Cerebellar nuclear complex (tissue), 1 donor: ENCODE measurements at places on chromosomes 1 and 21.
A peak's percentile ranks its signal among the peaks of the same experiment; 100 is the strongest.

DNA sequence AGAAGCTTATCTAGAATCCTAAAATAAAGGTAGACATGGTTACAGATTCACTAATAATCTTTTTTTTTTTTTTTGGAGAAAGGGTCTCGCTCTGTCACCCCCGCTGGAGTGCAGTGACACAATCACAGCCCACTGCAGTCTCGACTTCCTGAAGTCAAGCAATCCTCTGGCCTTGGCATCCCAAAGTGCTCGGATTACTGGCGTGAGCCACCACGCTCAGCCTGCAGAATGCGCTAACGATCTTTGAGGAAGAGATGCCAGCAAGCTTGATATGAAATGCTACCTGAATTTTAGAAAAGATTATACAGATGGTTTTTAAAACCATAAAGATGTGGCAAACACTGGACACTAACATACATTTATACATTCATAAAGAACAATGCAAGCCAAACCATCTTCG lies 4.1 kb upstream of the GNPAT start:
- no peak for DNase-seq

- DNase-seq = no peak
Measured at GRCh38 chr1:231241750-231242149, 738 bp downstream of the GNPAT start.

DNA sequence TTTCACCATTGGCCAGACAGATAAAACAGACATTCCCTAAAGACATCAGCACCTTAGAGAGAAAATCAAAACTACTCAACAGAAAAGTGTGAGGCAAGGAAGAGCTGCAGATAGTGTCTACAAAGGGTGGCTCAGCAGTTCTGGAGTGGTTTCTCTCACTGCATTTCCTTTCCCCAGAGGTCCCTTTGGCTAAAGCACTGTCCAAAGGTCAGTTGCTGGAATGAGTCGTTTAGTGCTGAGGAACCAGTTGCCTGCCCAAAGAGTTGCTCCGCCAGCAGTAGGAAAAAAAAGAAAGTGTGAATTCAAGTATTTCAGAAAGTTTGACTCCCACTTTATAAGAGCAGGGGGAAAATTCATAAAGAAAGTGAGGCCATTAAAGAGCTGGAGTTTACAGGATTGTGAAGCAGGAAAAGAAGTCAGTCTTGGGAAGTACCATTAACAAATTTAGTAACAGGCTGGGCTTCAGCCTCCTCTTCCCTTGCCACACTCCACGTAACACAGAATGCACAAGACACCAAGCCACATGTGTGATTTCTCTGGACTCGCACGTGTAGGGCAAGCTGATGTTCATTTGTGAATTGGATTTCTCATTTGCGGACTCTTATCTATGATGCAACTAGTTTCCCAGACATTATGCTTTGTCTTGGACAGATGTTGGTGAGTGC lies 122.2 kb downstream of the RUNX1 start:
- DNase-seq = no peak

GRCh38 chr1:208731981-208732821 lies 488.0 kb upstream of the PLXNA2 start:
- no peak for DNase-seq

GRCh38 chr1:245153081-245153551 lies 1.7 kb upstream of the KIF26B start:
- peak; percentile 75 for DNase-seq

- no peak for DNase-seq
Measured at GRCh38 chr1:154441241-154441888, 36.2 kb downstream of the IL6R start.

GRCh38 chr1:203860396-203861025 lies 888 bp upstream of the SNRPE start:
- DNase-seq = no peak

GRCh38 chr1:5651964-5652821 lies 340.0 kb downstream of the NPHP4 start:
- DNase-seq = no peak

- DNase-seq = no peak
Measured at GRCh38 chr1:89257041-89257440, 15.6 kb downstream of the GBP5 start.

DNA sequence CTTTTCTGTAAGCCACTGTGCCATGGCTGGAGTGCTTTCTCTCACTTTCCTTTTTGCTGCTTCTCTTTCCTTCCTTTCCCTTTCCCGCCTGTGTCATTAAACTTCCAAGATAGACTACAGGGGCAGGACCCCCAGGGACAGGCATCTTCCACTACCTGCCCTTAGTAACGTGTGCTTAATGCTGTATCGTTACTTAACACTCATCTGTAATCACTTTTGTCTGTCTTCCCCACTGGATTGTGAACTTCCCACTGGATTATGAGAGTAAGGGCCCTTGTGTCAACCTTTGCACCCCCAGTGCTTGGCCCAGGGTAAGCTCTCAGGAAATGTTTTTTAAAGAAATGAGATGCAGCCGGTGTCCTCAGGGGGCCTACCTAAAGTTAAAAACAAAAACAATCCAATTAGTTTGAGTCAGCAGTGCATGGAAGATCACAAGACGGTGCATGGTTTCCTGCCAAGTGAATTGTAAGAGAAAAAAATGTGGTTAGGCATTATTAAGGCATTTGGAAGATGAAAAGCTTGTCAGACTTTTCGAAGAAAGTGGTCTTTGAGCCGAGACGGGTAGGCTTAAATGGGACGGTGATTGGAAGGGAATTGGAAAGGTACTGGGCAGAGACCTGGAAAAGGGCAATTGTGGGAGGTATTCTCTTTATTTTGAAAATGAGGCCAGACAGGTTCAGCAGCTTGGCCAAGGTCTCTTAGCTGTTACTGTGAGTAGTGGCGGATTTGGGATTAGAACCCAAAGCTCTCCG lies 958 bp downstream of the LYPLAL1 start:
- DNase-seq = no peak

- DNase-seq = no peak
Measured at GRCh38 chr1:64917907-64918306, 48.4 kb downstream of the JAK1 start.

DNA sequence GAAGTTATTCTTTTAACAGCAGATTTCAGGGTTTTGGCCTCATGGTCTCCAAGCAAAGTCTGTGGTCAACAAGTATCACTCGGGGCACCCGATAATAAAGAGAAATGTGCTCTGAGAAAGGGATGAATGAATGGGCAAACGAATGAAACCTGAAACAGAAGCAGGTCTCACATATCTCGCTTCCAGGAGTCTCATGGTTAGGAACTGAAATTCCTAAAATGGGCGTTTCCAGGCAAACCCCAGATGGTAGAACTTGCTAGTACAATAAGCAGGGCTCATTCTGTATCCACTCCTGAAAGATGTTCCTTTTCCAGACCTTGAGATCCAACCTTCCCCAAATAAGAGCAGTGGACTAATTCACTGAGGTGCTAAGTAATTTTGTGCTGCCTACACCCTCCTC lies 87.2 kb downstream of the LAMC2 start:
- DNase-seq = no peak

DNA sequence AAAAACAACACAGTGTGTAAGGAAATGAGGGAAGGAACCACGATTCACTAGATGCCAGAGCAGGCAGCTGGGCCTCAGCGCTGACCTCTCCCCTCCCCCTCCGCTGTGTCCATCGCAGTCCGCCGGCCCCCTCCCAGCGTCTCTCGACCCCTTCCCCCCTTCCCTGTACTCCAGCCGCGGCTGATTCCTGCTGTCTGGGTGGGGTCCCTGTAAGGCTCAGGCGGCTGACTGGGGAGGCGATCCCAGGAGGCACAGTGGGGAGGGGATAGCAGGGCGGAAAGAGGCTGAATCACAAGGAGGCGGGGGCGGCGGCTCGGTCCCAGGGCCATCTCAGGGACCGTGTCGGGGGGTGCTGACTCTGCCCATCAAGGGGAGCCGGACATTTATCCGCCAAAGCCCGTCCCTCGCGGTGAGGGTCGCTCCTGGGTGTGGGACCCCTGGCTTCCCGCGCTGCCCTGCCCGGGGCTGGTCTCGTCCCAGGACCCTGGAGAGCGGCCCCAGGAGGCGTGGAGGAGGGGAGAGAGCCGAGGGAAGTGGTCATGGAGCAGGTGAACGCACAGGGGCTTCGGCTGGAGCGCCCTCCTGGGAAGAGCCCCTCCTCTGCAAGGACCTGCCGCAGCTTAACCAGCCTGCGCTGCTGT lies 241.9 kb downstream of the PTPRU start:
- DNase-seq = no peak

GRCh38 chr1:54350360-54350759 lies 55.8 kb downstream of the SSBP3 start:
- no peak for DNase-seq

GRCh38 chr1:19619697-19620384 lies 24.3 kb upstream of the NBL1 start:
- no peak for DNase-seq

DNA sequence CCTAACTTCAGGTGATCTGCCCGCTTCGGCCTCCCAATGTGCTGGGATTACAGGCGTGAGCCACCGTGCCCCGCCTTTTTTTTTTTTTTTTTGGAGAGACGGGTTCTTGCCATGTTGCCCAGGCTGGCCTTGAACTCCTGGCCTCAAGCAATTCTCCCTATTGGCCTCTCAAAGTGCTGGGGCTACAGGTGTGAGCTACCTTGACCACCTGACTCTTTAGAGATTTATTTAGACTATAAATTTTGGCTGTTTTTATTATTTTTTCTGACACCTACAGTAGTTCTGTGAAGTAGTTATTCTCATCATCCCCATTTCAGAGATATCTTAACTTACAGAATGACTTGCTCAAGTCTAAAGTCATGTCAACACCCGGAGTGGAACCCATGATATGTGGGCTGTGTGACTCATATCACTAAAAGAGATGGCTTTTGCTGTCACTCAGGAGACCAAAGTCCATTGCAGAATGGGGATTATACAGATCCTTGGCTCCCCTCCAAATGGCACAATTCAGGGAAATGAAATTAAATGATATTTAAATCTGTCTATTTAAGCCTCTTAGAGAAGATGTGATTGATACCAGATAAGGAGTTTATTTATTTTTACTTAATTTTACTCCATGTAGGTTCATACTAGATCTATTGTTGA lies 93.2 kb downstream of the CTH start:
- no peak for DNase-seq

DNA sequence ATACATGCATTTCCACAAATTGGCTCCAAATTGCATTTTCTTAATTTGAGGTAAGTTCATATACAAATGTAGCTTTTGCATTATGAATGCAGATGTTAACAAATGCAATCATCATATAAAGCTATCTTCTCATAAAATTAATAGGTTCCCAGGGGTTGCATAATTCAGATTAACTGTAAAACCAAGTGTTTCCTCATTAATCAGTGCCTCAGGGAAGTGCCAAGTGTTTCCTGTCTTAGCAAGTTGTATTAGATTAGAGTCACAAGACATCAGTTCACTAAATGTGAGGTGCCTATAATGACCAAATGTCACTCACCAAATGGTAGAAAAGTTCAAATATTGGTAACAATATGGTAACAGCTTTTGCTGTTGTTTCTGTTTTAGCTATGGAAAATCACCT lies 140.8 kb downstream of the PTGER3 start:
- DNase-seq = no peak
